ENCODE measurements at places on chromosomes 5 and 9.
A peak's percentile ranks its signal among the peaks of the same experiment; 100 is the strongest.

GRCh38 chr9:35136866-35137265, 21.2 kb upstream of the ATOSB start:
- DNase-seq, result no peak

DNA sequence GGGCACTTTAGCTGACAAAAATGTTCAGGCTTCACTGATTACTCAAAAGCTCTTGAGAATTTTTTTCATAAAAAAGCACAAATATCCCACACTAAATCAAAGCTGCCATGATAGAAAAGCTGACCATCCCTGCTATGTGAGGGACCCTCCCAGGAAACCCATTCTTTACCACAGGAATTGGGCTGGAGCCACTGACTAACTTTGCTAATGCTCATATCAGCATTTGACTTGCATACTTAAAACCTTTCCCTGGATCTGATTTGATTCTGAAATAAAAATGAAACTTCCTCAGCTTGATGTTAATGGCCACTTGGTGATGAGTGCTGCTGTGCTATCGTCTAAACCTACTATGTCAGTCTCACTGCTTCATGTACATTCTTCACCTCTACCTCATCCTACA, 243.6 kb downstream of the PRELID2 start:
- DNase-seq, result no peak

DNA sequence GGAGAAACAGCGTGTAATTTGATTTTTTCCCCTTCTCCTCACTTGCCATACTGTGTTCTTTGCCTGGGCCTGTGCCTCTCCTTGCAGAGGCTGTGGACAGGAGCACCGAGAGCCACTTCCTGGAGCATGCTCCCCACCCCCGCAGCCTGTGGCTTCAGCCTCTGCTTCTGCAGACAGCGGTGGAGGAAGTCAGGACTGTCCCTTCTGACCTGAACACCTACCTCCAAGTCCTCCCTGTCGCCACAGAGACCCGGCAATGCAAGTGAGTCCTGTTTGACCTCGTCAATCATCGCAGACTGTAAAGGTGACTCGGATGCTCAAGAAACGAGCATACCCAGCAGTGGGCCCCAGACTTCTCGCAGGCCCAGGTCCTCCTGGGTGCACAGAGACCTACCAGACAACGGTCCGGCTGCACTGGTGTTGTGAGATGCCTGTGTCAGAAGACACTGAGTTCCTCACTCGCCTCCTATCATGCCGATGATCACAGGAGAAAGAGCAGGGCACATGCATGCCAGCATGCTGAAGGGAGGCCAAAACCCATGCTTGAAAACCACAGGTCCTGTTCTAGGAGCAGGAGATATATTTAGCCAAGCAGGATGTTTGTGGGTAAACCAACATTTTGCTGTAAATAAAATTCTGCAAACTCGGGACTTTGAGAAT, 198.8 kb downstream of the AUH start:
- no peak for DNase-seq

- no peak for DNase-seq
Measured at GRCh38 chr9:138066049-138066448, 188.5 kb downstream of the CACNA1B start.

DNA sequence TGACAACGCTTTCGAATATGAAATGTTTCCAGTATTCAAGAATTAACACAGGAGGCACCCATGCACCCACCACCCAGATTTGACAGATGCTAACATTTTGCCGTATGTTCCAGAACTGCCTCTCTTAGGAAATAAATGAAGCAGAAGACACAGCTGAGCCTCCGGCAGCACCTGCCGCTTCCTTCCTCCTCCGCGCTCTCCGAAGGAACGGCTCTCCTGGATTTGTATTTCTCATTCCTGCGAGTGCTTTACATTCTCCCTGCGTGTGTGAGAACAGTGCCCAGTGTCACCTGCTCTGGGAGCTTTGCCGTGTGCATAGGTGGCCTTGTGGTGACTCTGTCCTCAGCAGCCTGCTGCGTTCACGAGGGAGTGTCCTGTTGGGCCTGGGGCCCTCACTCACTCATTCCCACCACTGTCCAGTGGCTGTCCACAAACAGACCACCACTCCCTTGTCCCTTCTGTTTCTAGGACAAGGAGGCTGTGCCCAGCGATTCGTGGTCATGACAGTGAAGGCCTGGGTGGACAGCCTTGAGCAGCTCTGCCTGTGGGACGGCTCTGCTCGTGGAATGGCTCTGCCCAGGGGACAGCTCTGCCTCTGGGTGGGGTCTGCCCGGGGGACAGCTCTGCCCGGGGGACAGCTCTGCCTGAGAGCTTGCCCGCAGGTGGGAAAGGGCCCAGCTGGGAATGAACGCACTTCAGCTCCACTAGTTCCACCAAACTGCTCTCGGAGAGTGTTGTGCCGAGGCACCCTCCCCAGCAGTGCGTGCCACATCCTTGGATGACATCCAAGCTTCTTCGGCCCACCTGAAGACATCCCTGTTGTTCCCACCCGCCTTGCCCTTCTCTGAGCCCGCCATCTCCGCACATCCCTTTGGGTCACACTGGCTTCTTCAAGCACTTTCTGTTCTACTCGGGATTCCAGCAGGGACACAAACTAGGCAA, 170.5 kb upstream of the PPP1R26 start:
- DNase-seq, result no peak

- peak; percentile 37 for DNase-seq
Measured at GRCh38 chr9:124139001-124139400, 118.7 kb upstream of the NEK6 start.

DNA sequence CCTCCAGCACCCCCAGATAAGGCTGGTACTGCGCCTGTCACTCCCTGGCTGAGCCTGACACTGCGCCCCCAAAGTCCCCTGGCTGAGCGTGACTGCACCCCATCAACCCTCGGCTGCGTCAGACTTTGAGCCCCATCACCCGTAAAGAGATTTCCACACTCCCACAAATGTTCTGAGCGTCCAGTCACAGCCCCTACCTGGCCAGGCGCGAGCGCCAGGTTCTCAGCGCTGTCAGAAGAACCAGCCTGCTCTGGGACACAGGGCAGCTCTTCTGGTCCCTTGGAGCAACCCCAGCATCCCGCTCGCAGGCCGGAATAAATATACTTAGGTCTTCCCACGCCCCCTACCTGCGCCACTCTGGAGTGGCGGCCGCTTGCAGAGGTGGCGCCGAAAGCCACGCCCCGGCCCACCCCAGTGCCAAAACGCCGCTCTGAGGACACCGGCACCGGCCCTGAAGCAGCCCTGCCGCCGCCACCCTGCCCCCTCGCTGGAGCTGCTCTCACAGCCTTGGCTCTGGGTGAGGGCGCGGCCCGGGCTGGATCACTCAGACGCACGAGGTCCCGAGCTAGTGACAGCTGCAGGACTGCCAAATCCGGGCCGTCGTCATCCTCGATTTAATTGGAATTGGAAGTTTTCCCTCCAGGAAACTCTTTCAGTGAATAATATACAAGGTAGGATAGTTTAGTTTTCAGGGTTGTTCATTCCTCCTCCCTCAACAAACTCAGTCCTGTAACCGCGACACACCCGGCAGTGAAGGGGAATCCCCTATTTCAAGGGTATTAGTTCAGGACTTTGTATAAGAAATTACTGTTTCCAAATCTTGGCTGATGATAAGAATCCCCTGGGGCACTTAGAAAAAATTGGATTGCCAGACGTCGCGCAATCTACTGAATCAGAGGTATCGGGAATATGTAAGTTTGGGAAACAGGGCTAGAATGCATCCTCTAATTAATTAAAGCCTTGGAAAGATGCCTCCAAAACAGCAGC, 1.2 kb upstream of the CEMIP2 start:
- no peak for DNase-seq

DNA sequence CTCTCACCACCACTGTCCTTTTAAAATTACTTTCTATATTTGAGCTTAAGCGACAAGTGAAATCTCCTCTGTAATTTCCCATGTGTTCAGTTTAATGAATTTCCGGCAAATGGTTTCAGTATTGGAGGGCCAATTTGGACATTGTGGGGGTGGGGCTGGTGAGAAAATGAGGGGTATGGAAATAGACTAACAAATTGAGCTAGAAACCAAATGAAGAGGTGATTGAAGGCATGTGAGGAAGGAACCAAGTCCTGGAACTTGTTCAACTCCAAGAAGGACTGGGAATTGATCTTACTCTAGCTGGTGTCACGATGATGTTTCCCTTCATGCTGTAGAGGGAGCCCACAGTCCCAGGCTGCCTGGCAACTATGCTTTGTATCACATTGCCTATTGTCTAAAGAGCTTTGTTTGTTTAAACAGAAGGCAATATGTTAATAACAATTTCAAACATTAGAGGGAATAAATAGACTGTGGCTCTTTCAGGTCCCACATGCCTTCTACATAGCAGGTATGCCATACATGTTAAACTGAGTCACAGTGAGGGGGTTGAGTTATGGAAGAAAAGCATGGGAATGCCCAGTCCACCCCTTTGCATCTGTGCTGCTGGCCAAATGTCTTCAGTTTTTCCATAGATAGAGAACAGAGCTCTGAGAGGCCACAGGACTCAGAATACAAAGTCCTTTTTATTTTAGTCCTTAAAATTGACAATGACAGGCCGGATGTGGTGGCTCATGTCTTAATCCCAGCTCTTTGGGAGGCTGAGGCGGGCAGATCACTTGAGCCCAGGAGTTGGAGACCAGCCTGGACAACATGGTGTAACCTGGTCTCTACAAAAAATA, 25.0 kb upstream of the MATR3 start:
- DNase-seq, result no peak

GRCh38 chr5:34535433-34535832, 120.7 kb upstream of the RAI14 start:
- no peak for DNase-seq

GRCh38 chr9:14372437-14373335, 58.7 kb upstream of the NFIB start:
- no peak for DNase-seq

DNA sequence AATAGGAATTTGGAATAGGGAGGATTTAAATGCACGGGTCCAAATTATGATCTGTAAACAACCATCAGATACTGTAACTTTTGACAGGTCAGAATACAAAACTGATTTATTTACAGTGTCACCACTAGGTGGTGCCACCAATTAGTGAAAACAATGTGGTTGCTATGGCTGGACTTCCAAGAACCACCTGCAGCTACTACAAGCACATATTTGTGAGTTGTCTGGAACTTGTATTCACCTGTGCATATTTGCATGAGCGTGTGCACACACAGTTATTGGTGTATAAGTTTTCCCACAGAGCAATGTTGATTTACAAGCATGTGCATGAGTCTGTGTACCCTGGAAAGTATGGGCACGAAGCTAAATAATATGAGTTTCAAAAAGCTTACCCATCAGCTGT, 3.0 kb upstream of the HRCT1 start:
- DNase-seq, result no peak

Measured in AG04449 (cell line).